ENCODE measurements at places on chromosomes 5 and 9.
A peak's percentile ranks its signal among the peaks of the same experiment; 100 is the strongest.

DNA sequence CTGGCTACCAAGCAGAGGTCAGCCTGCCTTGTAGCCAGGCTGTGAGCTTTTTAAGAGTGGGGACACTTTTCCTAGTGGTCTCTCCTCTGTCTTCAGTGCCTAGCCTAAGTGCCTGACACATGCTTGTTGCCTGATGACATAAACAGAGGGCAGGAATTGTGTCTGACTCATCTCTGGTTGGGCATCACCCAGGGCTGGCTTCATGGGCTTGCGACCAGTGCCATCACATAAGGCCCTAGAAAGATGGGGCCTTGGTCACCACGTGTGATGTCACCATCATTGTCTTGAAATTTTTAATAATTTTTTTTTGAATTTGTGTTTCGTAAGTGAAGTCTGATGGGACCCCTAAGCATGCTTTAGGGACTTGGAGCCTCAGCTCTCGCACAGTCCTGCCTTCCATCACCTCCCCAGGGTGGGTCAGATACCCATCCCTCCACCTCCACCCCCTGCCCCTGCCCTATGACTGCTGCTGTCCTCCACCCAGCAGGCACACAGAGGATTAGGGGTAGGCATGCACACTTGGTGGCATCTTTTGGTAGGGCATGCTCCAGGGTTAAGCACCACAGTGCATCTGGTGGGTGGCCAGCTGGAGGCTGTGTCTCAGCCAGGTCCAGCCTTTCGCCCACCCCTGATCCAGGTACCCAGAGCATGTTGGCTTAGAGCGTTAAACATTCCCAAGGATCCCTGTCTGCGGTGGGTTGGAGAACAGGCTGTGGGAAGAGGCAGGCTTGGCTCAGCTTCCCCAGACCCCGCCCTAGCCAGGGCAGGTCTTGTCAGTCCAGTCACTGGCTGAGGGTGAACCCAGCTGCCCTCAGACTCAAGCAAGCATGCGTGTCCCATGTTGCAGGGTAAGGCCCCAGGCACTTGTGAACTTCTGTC is 80.1 kb upstream of the SH3PXD2B start:
- DNase-seq: no peak

- DNase-seq: no peak
These were observed 303.1 kb upstream of the IRX4 start for GRCh38 chr5:2185646-2186471.

DNA sequence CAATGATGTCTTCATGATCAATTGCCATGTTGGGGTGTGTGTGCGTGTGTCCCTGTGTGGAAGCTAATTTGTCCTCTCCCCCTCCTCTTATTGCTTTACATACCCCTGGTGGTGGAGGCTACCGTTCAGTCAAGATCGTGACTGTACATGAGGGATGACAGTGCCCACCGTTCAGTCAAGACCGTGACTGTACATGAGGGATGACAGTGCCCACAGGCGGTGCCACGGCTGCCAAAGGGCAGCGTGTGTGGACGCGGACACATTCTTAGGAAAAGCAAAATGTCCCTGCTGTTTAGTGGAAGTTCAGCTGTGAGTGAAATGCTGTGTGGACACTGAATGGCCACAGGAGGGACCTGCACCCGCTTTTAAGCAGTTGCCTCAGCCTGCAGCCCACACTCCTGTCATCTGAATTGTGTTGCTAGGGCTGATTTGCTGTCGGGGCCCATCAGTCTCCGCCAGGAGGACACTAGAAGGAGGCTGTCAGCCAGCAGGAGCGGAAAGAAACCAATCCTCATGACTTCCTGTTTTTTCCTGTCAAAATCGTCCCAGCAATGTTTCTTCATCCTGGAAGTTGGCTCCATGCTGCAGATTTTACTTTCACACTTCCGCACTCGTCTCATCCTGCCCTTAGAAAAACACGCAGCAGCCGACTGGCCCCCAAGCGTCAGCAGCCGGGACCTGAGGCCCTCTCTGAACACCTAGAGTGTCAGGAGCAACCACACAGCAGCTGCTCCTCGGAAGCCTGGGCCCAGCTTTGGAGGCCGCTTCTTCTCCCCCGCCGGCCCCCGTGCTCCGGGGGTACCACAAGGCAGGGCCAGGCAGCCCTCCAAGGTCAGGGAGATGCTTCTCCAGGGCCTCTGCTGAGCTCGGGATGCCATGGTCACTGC is 9.1 kb downstream of the OR2V1 start:
- DNase-seq: no peak

- no peak for DNase-seq
These were observed 67.0 kb upstream of the EIF4EBP3 start for GRCh38 chr5:140480310-140481014.

- DNase-seq: peak; percentile 31
These were observed 39.6 kb upstream of the IDNK start for GRCh38 chr9:83583151-83584014.

GRCh38 chr5:42494414-42494813 is 71.2 kb downstream of the GHR start:
- no peak for DNase-seq

DNA sequence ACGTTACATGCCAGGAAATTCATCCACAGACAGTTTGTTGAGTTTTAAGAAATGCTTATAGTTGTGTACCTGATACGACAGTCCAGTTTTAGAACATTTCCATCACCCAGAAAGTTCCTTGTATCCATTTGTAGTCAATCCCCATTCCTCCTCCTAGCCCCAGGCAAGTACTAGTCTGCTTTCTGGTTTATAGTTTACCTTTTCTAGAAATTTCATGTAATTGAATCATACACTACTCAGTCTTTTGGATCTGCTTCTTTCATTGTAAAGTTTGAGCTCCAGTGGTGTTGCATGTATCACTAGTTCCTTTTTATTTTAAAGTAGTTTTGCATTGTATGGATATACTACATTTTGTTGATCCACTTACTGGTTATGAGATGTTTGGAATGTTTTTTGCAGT is 291.2 kb downstream of the AOPEP start:
- DNase-seq: no peak

GRCh38 chr5:181170237-181170825 is 22.9 kb downstream of the OR2V2 start:
- no peak for DNase-seq

DNA sequence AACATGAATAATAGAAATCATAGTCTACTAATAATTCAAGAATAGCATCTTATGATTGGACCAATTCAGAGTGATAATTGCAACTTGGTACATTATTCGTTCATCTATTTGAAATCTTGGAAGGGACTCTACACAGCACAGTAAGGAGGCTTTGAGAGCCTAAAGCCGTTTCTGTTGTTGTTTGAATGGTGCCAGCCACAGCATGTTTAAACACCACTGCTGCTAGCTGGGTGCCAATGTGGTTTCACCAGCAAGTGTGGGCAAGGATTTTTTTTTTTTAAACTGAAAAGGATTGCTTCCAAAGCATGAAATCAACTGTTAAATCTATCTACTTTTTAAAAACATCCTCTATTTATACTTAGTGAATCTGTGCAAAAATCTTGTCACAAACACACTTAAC is 253.9 kb upstream of the MAP3K1 start:
- no peak for DNase-seq

DNA sequence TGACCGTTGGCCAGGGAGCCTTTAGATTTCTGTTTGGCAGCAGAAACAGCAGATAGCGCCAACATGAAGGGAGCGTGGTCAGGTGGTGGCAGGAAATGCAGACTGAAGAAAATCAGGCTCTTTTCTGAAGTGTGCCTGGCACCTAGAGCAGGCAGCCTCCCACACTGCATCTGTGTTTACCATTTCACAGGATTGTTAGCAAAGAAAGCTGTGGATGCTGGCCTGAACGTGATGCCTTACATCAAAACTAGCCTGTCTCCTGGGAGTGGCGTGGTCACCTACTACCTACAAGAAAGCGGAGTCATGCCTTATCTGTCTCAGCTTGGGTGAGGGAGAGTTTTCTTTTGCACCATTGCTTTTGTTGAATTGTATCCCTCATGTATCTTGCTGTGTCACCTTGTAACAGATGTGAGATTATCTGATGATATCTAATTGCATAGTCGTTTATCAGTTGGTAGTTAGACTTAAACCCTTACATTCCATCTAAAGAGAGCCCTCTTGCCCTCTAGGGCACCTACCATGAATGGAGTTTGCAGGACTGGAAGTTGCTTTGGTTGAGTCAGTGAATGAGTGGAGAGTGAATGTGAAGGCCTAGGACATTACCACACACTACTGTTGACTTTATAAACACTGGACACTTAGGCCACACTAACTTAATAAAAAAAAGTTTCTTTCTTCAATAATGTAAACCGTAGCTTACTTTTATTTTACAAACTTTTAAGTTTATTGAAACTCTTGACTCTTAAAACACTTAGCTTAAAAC is 42.8 kb downstream of the ACO1 start:
- DNase-seq: no peak

DNA sequence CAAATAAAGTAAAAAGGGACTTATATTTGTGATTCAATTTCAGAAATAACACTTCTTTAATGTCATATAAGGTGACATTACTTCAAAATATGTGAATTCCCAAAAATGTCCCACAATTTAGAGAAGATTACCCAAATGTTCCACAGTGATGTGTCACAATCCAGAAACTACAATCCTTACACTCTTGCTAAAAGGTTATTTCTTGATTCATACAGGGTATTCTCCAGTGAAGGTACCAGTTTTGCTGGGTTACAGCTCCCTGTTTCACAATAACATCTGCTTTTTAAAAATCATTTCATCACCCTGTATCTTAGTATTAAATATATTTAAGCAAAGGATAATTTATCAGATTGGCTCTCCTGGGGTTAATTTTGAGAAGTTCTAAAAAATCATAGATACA is 11.0 kb downstream of the FBN2 start:
- no peak for DNase-seq

DNA sequence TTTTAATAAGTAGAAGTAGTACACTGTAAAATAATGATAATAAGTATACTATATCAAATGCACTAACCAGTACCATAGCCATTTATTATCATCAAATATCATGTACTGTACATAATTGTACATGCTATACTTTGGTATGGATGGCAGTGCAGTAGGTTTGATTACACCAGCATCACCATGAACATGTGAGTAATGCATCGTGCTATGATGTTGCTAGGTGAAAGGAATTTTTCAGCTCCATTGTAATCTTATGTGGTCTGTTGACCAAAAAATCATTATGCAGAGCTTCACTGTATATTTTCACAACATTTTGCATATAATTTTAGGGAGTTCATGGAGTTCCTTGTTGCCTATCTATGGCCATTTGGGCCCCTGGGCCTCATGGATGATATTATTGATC is 72.2 kb upstream of the HMHB1 start:
- DNase-seq: no peak

- no peak for DNase-seq
These were observed 191.8 kb downstream of the PRR16 start for GRCh38 chr5:120655828-120656435.

DNA sequence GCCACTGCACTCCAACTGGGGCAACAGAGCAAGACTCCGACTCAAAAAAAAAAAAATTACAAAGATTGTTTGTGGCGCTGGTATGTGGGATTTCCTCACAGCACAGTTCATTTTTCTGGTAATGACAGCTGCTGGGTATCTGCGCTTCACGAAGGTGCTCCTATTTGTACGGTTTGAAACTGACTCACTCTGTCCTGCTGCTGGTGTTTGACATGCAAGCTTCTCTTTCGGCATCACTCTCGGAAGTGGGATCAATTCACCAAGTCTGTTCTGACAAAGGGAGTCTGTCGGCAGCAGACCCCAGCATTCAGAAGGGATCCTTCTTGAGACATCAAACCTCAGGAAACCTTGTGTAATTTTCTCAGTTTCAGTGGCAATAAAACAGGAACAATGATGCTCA is 26.3 kb downstream of the MAML1 start:
- DNase-seq: no peak

DNA sequence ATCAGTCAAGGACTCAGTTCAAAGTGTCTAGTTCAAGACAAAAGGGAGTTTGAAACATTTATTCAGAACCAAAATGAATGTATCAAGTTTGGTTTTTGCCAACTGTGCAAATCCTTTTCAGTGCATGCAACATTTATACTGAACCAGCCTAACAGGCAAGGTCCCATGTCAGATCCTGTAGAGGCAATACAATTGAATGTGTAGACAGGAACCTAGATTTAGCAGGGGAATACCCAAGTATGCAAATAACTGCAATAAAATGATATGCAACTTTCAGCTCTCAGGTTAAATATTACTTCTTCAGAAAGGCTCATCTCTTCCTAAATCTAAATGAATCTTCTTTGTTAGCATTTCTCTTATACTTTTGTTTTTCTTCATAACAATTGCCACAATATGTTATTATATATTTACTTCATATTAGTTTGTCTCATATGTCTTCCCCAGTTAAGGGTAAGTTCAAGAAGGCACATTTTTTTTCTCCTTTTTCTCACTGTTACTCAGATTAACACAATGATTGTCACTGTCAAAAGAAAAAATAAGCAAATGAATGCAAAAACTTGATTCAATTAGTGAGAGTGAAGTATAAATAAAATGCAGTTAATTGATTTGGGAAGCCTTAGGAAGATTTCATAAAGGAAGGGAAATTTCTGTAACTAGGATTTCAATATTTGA is 163.9 kb upstream of the RASA1 start:
- DNase-seq: no peak

DNA sequence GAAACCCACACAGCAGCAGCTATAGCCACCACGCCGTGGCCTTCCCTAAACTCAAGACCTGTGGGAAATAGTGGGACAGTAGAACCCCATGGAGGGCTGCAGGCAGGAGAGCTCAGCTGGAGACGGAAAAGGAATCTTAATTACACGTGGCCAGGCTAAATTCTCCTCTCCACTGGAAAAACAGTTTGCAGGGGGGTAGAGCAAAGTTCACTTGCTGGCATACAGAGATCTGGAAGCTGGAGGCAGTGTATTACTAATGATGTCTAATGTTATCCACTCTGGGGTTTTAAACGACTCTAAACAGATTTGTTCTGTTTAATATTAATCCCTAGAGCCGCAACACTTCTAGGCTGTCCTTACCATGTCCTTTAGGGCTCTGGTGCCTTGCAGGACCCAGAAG is 257.1 kb downstream of the SAXO1 start:
- DNase-seq: no peak

GRCh38 chr5:102483736-102484135 is 15.1 kb downstream of the SLCO6A1 start:
- DNase-seq: no peak

DNA sequence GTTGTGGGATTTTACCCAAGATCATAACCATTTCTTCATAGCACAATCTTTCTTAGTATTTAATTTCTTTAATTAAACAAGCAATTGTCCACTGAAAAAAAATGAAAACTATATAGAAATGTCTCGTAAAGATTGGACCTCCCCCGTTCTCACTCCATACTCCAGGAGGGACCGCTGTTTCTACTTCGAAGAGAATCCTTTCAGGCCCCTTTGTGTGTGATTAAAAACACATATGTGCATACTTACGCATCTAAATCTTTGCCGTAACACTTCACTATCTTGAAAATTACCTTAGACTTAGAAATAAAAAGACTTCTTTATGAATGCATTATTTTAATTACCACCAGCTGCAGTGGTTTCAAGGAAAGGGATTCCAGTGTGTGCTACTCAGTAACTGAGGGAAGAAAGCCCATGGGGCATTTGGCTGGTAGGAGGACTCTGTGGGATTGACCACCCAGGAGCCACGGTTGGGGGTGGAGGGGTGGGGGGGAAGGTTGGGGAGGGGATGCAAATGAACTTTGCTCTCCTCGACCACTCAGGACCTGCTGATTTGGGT is 209.1 kb downstream of the FAM114A2 start:
- DNase-seq: no peak

Data from activated naive CD4-positive, alpha-beta T cell treated with anti-CD3 and anti-CD28 coated beads, Interleukin-2, amount 50 U/mL, for 16 hours (primary cell).